ENCODE measurements at places on chromosomes 13 and 19. TPM values are rescaled to one million over a fixed set of nuclear protein-coding genes. Genes with fewer than 3 reads are reported as not detected.

GRCh38 chr13:59706101-59706976 is 457.4 kb downstream of the DIAPH3 start:
- no peak for DNase-seq
- no peaks in the 10 kb centered on the region for H3K36me3 ChIP-seq
- no peak overlapping the region for H3K4me3 ChIP-seq
- no peaks in the 10 kb centered on the region for H3K27me3 ChIP-seq
- H3K27ac ChIP-seq = no peak overlapping the region

GRCh38 chr19:46670813-46671212 is 9.8 kb upstream of the DACT3 start:
- H3K4me1 ChIP-seq = no peaks in the 10 kb centered on the region
- no peak for DNase-seq
- no peaks in the 10 kb centered on the region for H3K36me3 ChIP-seq
- no peak overlapping the region for H3K27ac ChIP-seq
- no peaks in the 10 kb centered on the region for H3K27me3 ChIP-seq
- no peak overlapping the region for H3K4me3 ChIP-seq

- no peaks in the 10 kb centered on the region for H3K27me3 ChIP-seq
- no peak for DNase-seq
- H3K4me3 ChIP-seq = no peak overlapping the region
- no peaks in the 10 kb centered on the region for H3K4me1 ChIP-seq
These were observed 19.9 kb downstream of the PPP5C start for GRCh38 chr19:46366620-46367292.

DNA sequence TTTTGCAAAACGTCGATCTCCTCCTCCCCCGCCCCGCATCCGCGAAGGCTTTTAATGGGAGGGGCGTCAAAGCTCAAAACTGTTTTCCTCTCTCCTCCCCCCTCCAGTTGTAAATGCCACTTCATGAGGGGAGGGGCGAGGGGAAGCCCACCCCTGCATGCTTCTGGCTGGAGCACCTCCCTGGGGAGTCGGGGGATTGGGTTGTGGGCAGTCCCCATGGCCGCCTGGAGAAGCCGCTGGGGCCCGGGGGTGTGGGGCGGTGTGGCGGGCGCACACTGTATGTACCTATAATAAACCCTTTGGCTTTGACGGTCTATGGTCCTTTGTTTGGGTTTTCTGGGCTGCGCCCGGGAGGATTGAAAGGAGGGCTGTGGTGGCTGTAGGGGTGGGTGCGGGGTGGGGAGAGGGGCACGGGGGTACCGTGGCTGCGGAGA is 505 bp upstream of the SHKBP1 start:
- no peaks in the 10 kb centered on the region for H3K36me3 ChIP-seq
- no peak for DNase-seq
- no peaks in the 10 kb centered on the region for H3K27me3 ChIP-seq
- H3K4me3 ChIP-seq = peak overlapping the region; percentile 46
- H3K4me1 ChIP-seq = peaks cover 4% of the 10 kb centered on the region

ATXN8OS gene
- total RNA-seq = not detected

GRCh38 chr19:35352448-35353304 is 5.0 kb downstream of the FFAR1 start:
- no peak overlapping the region for H3K4me3 ChIP-seq
- no peaks in the 10 kb centered on the region for H3K36me3 ChIP-seq
- H3K27me3 ChIP-seq = no peaks in the 10 kb centered on the region
- no peaks in the 10 kb centered on the region for H3K4me1 ChIP-seq
- DNase-seq = peak; percentile 78
- H3K27ac ChIP-seq = no peak overlapping the region

Measured in Caco-2 (cell line).